Ascending aorta (tissue), 2 donors: ENCODE measurements at places on chromosomes 1 and 21. TPM values are rescaled to one million over a fixed set of nuclear protein-coding genes. Genes with fewer than 3 reads are reported as not detected.
A peak's percentile ranks its signal among the peaks of the same experiment; 100 is the strongest.

GRCh38 chr1:55057270-55057955 is 18.1 kb downstream of the PCSK9 start:
- H3K27me3 ChIP-seq: no peaks in the 10 kb centered on the region
- DNase-seq: no peak
- H3K4me3 ChIP-seq: no peak overlapping the region
- H3K4me1 ChIP-seq: no peaks in the 10 kb centered on the region
- H3K36me3 ChIP-seq: no peaks in the 10 kb centered on the region

The WDR3 gene
- total RNA-seq: 4.3 TPM

The B3GALT5 gene
- not detected for total RNA-seq

- H3K27me3 ChIP-seq: no peaks in the 10 kb centered on the region
- no peaks in the 10 kb centered on the region for H3K4me1 ChIP-seq
- H3K27ac ChIP-seq: no peak overlapping the region
- DNase-seq: no peak
- H3K4me3 ChIP-seq: no peak overlapping the region
Observed at GRCh38 chr1:98817821-98818220, 156.3 kb downstream of the SNX7 start.

DNA sequence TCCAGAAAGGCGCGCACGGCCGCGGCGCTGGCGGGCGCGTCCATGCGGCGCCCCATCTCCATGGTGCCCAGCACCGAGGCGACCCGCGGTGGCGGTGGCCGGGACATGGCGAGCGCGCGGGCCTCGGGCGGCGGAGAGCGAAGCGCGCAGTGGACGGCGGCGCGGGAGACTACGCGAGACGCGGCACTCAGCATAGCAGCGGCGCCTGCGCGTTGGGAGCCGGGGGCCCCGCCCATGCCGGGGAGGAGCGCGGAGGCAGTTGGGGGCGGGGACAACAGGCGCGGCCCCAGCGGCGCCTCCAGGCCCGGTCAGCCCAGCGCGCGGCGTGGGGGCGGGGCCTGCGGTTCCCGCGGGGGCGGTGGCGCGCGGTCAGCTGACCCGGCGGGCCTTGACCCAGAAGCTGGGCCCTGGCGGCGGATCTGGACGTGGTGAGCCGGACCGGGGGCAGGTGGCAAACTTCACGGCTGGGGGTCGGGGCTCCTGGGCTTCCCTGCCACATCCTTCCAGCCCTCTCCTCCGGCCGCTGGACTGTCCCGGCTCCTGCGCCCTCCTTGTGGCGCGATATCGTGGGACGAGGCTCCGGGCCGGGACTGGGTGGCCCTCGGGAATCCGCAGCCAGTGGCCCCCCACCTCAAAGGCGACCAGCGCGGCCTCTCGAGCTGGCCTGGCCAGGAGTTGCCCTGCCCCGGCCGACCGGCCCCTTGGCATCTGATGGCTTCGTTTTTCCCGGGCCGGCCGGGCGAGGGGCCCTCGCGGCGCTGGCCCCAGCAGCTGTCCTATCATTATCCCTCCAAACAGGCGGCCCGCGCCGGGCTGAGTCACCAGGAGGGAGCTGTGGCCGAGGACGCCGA is at the start of the genes AKR7A2 and SLC66A1:
TSS of gene AKR7A2 (minus strand) at position 214 of the 851 bp plus-strand sequence. CDS start at position 194, 20 bp downstream.
TSS of gene SLC66A1 (plus strand) at position 396 of the 851 bp plus-strand sequence. CDS start 5,352 bp downstream, outside the sequence.
- H3K27ac ChIP-seq: peak within 1 kb of the TSS; percentile 83
- H3K4me1 ChIP-seq: peaks cover 13% of the 10 kb centered on the region
- H3K27me3 ChIP-seq: no peaks in the 10 kb centered on the region
- peak within 1 kb of the TSS; percentile 96 for H3K4me3 ChIP-seq
- peak; percentile 96 for DNase-seq

The PRMT2 gene
- total RNA-seq: 23.3 TPM

The ETV3L gene
- not detected for total RNA-seq

The TPTE gene
- not detected for total RNA-seq
